Urinary bladder (tissue), 4 donors: ENCODE measurements at places on chromosomes 1 and 21. TPM values are rescaled to one million over a fixed set of nuclear protein-coding genes. Genes with fewer than 3 reads are reported as not detected.

The SASS6 gene
- 8.6 TPM for total RNA-seq

The WDR4 gene
- 5.3 TPM for total RNA-seq

The RNU1-2 gene
- under 0.01 TPM for total RNA-seq

The SORT1 gene
- total RNA-seq: 26.5 TPM

GRCh38 chr1:8789314-8790214 lies 27.9 kb downstream of the RERE start:
- DNase-seq: peak; percentile 18

DNA sequence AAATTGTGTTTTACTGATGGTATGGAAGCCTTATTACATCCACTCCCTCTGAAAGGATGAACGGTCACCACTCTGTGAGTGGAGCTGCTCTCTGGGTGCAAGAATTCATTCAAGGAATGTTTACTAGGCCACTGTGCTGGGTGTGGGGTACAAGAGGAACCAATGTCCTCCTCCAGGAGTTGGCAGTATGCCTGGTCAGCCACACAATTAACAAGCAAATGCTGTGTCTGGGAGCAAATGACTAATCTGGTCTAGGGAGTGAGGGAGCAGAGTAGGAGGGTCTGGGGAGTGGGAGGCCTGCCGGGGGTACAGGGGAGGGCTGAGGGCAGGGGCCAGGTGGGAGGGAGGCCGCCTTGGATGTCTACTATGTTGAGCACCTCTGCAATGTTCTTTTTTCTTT lies 27.2 kb upstream of the TDRD10 start:
- DNase-seq: no peak
